A549 treated with AZD2906 at 1 μM for 4 hours (cell line): ENCODE measurements at places on chromosomes 12 and 14. TPM values are rescaled to one million over a fixed set of nuclear protein-coding genes. Genes with fewer than 3 reads are reported as not detected.

Gene IL22
- not detected in 5 replicates for total RNA-seq

Gene PLEKHG3
- 18.6 to 25.6 TPM (median 24.8 TPM) in 5 replicates for total RNA-seq

Gene BMAL2
- 11.3 to 17.4 TPM (median 13.6 TPM) in 5 replicates for total RNA-seq

Gene KRT75
- total RNA-seq = 0.09 to 0.17 TPM (median 0.11 TPM) in 4 of 5 replicates, not detected in the other

Gene SLC10A1
- not detected in 5 replicates for total RNA-seq

Gene RPGRIP1
- 0.10 to 0.31 TPM (median 0.18 TPM) in 5 replicates for total RNA-seq

Gene SYT1
- 4.3 to 6.1 TPM (median 5.1 TPM) in 5 replicates for total RNA-seq

Gene ALX1
- total RNA-seq = 4.1 to 5.0 TPM (median 4.8 TPM) in 5 replicates

Gene RNF212B
- total RNA-seq = not detected in 5 replicates

Gene NUP107
- total RNA-seq = 53.2 to 74.1 TPM (median 59.4 TPM) in 5 replicates

Gene TSHR
- total RNA-seq = not detected in 5 replicates

Gene ADCY4
- not detected in 5 replicates for total RNA-seq

Gene FGF6
- not detected in 5 replicates for total RNA-seq

Gene LYZ
- total RNA-seq = 0.07 to 0.72 TPM (median 0.08 TPM) in 3 of 5 replicates, not detected in the others

Gene FGD6
- total RNA-seq = 9.3 to 13.3 TPM (median 12.1 TPM) in 5 replicates

Gene SIX6
- not detected in 5 replicates for total RNA-seq

Gene DLGAP5
- 23.4 to 38.3 TPM (median 27.1 TPM) in 5 replicates for total RNA-seq

Gene GALNT6
- 2.4 to 3.3 TPM (median 3.1 TPM) in 5 replicates for total RNA-seq

Gene AQP6
- not detected in 5 replicates for total RNA-seq

Gene PTGER2
- 3.0 to 4.5 TPM (median 4.2 TPM) in 5 replicates for total RNA-seq

Gene CDCA3
- total RNA-seq = 72.8 to 80.0 TPM (median 76.6 TPM) in 5 replicates

Gene BIN2
- 0.08 to 0.17 TPM (median 0.13 TPM) in 5 replicates for total RNA-seq

Gene NR1H4
- total RNA-seq = 0.07 to 0.11 TPM (median 0.09 TPM) in 5 replicates

Gene ADAM20
- 0.02 to 0.03 TPM in 2 of 5 replicates, not detected in the others for total RNA-seq

Gene ASB2
- 0.24 to 0.98 TPM (median 0.45 TPM) in 5 replicates for total RNA-seq

Gene NPFF
- 0.19 to 0.24 TPM in 2 of 5 replicates, not detected in the others for total RNA-seq
